ENCODE measurements at places on chromosomes 16 and 17. TPM values are rescaled to one million over a fixed set of nuclear protein-coding genes. Genes with fewer than 3 reads are reported as not detected.

The ECI1 gene
- total RNA-seq, result 30.3 TPM

DNA sequence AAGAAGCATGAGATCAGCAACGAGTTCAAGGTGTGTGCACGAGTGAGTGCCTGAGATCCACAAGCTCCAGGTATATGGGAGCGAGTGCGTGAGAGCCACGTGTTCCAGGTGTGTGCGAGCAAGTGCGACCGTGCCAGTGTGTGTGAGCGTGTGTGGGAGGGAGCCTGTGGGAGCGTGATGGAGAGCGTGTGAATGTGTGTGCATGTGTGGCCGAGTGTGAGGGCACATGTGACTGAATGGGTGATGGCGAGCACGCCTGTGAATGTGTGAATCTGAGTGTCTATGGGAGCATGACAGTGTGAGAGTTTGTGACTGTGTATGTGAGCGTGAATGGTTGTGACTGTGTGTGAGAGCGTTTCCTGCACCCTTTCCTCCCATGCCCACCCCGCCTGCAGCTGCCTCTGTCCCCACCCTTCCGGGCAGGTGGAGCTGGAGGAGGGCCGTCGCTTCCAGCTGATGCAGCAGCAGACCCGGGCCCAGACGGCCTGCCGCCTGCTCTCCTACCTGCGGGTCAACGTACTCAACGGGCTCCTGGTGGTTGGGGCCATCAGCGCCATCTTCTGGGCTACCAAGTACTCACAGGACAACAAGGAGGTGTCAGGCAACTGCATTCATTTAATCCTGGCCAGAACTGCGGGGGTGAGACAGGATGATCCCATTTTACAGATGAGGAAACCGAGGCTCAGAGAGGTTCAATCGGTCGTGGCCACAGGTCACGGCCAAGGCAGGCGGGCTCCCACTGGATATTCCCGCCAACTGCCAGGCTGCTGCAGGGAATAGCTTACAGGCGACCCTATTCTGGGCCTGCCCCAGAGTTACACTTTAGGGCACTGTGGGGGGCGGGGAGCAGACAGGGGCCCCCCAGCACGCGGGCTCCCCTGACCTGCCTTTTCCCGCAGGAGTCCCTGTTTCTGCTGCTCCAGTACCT lies 3.7 kb downstream of the TMC8 start:
- peak; percentile 75 for DNase-seq

- DNase-seq, result no peak
Observed at GRCh38 chr17:19610311-19610710, 38.2 kb upstream of the ALDH3A2 start.

GRCh38 chr17:75920045-75920560 lies 15.4 kb upstream of the MRPL38 start:
- no peak for DNase-seq

GRCh38 chr16:85391769-85392583 lies 221.1 kb upstream of the GSE1 start:
- peak; percentile 26 for DNase-seq

All from CD8-positive, alpha-beta memory T cell (primary cell).